Activated gamma-delta T cell treated with Interleukin-2 at 50 U/mL for 16 hours (primary cell): ENCODE measurements at places on chromosomes 5 and 9.

GRCh38 chr5:83721953-83722901, 1.6 kb upstream of the HAPLN1 start:
- DNase-seq, result no peak

DNA sequence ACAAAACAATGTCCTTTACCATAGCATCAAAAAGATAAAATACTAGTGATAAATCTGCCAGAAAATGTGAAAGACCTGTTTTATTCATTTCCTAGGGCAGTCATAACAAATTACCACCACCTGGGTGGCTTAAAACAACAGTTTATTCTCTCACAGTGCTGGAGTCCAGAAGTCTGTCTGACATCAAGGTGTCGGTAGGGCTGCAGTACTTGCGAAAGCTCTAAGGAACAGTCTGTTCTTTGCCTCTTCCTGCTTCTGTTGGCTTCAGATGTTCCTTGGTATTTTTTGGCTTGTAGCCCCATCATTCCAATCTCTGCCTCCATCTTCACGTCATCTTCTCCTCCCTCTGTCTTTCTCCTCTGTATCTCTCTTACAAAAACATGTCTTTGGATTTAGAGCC, 51.0 kb downstream of the PTPDC1 start:
- no peak for DNase-seq

DNA sequence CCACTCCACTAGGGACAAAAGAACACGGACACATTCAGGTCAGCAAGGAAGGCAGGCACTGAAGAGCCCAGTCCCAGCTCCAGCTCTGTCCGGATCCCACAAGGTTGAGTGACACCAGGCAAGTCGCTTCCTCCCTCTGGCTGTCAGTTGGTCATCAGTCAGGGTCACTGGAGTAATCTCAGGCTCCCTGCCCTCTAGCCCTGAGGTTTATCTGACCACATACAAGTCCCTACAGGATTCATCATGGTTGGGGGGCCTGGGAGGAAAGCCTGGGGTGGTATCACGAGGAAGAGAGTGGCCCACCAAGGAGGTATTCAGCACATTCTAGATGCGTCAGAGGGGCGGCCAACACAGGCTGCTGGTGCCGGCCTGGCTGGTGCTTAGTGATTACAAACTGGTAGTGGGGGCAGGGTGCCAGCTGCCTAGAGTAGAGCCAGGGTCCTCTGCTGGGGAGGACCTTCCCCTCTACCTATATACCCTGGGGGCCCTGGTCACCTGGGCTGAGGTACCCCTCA, 81.5 kb downstream of the SHB start:
- no peak for DNase-seq

DNA sequence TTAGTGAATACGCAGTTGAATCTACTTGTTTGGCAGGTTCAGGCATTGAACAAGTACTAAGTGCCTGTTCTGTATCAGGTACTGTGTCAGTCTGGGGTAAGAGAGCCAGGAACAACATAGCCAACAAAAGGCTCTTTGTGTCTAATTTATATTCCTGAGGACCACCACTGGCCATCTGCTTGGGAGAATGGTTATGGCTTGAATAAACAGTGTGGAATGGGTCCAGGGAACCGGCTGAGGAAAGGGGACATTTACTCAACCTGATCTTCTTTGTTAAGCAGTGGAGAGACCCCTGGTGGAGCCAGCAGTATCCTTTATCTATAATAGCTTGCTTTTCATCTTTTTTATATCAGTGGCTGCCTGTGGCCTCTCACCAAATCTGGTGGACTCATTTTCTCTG, 38.6 kb downstream of the EXOSC2 start:
- no peak for DNase-seq

- DNase-seq, result no peak
These were observed 11.9 kb upstream of the C5orf46 start for GRCh38 chr5:147918101-147918685.

GRCh38 chr5:68995845-68996545, 97.8 kb upstream of the SLC30A5 start:
- DNase-seq, result no peak
